ENCODE measurements at places on chromosomes 2 and 18.

DNA sequence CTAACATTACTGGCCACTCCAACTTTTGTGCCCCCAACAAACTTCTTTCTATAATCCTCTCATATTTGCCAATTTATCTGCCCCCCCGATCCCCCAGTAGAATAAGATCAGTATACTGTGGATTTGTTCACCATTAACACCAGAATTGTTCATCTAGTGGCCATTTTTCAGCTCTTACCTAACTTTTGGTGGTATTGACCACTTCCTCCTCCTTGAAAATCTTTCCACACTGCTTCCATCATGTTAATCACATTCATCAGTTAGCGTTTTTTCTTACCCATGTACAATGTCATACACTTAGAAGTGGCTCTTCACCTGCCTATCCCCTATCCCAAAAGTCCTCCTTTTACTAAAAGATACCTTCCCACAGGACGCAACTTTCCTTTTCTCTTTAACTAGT lies 6.1 kb downstream of the IMPACT start:
- DNase-seq: peak; percentile 90

DNA sequence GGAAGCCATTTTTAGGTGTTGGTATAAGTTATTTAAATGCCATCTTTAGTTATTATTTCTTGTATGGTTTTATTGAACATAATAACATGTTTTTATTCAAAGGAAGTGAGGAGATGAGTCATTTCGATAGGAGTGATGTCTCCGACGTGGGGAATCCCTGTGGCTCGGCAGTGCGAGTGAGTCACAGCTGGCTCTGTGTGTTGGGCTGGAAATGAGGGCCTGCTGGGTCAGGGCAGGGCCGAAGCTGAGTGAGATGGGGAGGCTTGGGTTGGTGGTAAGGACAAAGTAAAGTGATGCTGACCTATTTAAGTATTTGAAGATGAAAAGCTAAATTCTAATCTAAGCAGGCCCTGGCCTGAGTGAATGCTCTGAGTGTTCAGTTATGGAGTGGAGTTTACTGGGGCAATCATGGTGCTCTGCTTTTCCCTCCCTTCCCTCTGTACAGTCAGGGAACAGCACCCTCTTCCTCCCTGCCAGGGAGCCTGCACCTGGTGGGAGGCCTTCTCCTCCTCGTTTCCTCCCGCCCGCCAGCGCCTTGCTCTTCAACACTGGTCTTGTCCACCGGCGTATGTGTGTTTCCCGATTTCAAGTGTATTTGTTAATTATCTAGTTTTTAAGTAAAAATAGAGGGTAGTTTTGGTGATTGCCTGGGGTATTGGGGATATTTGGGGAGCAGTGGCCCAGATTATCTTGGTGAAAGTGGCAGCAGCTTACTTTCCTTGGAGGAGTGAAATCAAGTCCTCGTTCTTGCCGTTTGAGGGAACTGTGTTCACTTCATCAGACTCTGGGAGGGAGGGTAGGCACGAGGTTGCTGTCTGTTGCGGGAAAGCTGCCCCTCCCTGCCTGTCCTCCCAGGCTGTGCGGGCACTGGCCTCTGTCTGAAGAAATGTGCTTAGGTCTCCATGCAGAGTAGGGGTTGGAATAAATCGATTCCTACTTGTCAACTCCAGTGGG lies 157.0 kb downstream of the LDLRAD4 start:
- DNase-seq: no peak

GRCh38 chr2:162125138-162125537 lies 26.9 kb downstream of the GCG start:
- DNase-seq: no peak

GRCh38 chr2:137155356-137156104 lies 390.2 kb downstream of the THSD7B start:
- DNase-seq: no peak

- DNase-seq: no peak
These were observed 153.9 kb downstream of the B3GNT2 start for GRCh38 chr2:62349788-62350187.

GRCh38 chr2:216635171-216635570 lies 2.0 kb downstream of the IGFBP2 start:
- DNase-seq: no peak

DNA sequence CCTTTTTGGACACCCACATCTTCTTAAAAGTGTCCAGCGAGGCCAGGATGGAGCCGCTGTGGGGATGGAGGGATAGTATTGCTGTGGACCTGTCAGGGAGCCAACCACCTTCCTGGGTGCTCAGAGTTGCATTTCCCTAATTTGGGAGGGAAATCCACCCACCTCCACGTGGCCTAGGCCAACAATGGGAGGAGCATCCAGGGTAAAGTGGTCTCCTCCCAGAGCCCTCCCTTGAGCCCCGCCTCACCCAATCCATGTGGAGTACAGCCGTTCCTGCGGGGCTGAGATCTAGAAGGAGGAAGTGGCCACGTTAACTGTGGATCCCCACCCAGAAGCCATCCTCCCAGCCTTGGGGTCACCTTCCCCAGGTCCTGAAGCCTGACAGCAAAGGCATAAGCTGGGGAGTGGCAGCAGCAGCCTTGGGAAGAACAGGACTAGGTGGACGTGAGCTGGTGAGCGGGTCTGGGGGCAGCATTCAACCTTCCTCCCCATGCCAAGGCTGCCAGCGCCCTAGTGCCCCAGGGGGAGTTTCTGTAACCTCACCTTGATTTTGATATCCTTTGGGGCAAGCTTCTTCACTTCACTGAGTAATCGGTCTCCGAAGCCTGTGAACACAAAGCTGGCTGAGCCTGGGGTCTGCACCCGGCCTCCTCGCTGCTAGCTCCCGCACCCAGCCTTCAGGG lies 6.8 kb downstream of the ACTR1B start:
- DNase-seq: no peak

DNA sequence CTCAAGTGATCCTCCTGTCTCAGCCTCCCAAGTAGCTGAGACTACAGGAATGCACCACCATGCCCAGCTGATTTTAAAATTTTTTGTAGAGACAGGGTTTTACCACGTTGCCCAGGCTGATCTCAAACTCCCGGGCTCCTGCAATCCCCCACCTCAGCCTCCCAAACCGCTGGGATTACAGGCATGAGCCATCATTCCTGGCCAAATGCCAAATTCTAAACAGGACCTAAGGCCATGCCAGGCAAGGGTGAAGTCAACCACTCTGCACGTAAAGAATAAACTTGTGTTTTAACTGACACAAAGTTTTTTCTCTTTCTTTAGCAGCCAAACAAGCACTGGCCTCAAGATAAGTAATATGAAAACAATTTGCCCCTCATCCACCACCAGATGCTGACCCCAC lies 37.4 kb upstream of the SATB2 start:
- DNase-seq: no peak

- no peak for DNase-seq
These were observed 148.0 kb downstream of the CCDC85A start for GRCh38 chr2:56331810-56332209.

DNA sequence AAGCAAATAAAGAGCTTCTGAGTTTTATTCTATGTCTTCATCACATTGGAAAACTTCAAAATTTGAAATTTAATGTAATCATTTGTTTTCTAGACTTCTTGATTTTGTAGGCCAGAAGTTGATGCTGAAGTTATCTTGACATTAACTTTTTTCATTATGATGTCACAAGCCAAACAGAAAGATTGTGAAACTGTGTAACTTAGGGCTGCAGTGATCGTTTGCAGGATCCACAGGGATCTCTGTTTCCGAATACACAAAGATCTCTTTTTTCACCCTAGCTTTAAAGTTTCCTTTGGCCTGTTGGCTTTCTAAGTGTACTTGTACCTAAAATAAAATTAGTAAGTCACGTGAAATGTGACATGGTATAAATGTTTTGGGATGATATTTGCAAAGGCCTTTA lies 594.9 kb upstream of the CDH2 start:
- no peak for DNase-seq

GRCh38 chr2:109355192-109355843 lies 226.3 kb downstream of the SH3RF3 start:
- no peak for DNase-seq

DNA sequence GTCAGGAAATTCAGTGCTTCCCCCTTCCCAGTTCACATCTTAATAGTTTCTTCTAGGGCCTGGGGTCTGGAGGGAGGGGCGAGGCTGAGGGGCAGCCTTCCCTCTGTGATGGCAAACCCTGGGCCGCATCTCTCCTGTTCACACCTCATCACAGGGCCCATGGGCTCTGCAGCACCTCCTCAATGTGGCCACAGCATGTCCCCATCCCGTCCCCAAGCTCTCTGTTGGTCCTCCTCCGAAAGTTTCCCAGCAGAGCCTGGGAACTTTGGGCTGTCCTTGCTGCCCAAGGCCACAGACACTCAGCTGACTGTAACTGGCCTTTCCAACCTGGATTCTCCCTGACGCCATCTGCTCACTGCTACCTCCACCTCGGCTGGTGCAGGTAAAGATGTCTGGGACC lies 112.7 kb upstream of the PTPRM start:
- no peak for DNase-seq

- DNase-seq: no peak
These were observed 36.6 kb upstream of the NDUFV2 start for GRCh38 chr18:9065864-9066263.

DNA sequence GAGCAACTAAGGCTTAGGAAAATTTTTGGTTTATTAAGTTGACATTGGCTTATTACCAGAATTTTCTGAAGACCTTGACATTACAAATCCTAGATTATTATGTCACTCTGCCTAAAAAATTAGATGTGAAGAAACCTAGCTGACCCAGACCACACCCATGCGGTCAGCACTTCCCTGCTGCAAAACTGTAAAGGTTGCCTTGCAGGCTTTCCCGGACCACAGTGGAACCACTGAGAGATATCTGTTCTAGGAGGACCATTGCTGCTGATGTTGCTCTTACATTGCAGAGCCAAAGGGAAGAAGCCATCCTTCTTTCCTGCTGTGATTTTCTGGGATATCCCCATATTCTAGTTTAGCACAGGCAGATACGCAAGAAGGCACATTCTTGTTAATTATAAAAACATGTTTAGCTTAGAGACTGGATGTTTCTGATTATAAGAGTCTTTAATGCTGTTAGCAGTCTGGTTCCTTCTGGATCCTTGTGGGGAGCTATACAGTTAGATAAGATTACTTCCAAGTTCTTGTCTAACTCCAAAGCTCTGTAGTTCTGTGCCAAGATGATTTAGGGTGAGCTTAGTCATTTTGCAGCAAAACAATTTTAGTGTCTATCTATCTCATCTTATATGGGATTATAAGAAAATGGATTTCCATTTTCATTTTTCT lies 70.2 kb downstream of the AOX1 start:
- DNase-seq: no peak

GRCh38 chr2:108535357-108535631 lies 1.0 kb downstream of the LIMS1 start:
- DNase-seq: no peak

DNA sequence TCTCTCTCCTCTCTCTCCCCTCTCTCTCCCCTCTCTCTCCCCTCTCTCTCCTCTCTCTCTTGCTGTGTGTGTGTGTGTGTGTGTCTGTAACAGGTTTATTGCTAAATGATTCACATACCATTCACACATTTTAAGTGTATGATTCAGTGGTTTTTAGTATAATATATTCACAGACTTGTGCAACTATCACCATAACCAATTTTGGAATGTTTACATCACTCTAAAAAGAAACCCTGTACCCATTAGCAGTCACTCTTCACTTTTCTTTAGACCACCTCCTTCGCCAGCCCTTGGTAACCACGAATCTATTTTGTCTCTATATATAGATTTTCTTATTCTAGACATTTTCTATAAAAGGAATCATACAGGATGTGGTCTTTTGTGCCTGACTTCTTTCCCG lies 11.4 kb downstream of the THNSL2 start:
- DNase-seq: no peak

GRCh38 chr2:160278879-160279177 lies 78.8 kb upstream of the ITGB6 start:
- no peak for DNase-seq

- no peak for DNase-seq
These were observed 100.2 kb downstream of the BCL11A start for GRCh38 chr2:60453301-60453700.

GRCh38 chr2:226300196-226300886 lies 499.3 kb downstream of the IRS1 start:
- DNase-seq: no peak

GRCh38 chr2:135078417-135078816 lies 26.3 kb downstream of the RAB3GAP1 start:
- DNase-seq: no peak

GRCh38 chr2:191488135-191488534 lies 189.8 kb upstream of the NABP1 start:
- no peak for DNase-seq

DNA sequence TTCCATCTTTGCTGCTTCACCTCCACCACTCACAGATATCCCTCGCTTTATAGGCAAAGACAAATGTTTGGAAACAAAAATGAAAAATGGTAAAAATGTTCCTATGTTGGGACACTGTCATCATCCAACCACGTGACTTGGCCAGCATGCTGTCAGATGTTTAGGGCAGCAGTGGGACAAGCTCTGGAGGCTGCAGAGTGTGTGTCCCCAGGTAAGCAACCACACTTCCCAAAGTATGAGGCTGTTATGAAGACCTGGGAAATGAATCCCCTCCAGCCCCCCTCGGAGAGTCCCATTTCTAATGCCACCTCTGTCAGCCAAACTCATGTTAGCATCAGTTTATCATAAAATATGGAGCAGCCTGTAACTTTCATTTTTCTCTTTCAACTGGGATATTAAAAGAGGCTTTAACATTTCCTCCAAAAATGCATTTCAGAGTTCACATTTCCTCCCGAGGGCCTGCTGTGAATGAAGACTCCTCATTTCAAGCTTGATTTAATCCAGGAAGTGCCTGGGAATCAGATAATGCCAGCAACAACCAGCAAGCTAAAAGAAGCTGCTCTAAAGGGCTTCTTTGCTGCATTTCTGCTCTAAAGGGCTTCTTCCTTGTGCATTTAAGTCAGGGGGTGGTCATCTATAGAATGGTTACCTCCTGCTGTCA lies 66.2 kb downstream of the APOB start:
- no peak for DNase-seq
